ENCODE measurements at places on chromosomes 1 and 21.

DNA sequence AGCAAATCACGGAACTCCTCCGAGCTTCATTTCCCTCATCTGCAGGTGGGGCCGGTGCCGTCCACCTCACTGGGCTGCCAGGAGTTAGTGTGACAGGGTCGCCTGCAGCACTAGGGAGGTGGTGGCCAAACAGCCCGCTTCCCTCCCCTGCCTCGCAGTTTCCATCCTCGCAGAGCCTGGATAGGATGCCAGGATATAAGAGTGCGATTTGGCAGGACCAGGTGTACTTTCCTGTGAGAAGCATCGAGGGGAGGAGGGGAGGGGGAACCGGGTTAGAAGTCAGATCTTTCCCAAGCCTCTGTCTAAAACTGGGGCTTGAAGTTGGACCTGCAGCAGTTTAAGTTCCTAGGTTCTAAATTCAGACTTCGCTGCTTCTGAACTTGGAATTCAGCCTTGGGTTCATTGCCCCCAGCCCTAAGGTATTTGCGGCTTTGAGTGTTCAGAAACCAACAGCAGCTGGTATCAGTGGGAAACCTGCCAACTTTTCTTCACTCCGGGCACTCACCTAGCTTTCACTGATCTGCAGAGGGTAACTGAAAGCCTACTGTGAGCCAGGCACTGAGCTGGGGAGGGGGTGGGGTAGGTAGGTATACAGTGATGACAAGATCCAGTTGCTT, 1.7 kb upstream of the JUN start:
- H3K4me1 ChIP-seq, result peaks cover 5% of the 10 kb centered on the region
- peak overlapping the region; percentile 14 for H3K27ac ChIP-seq
- no peaks in the 10 kb centered on the region for H3K27me3 ChIP-seq

GRCh38 chr1:1069711-1070676, 4.1 kb downstream of the RNF223 start:
- peak overlapping the region; percentile 55 for H3K4me3 ChIP-seq
- no peaks in the 10 kb centered on the region for H3K4me1 ChIP-seq
- no peak for DNase-seq
- H3K36me3 ChIP-seq, result no peaks in the 10 kb centered on the region

DNA sequence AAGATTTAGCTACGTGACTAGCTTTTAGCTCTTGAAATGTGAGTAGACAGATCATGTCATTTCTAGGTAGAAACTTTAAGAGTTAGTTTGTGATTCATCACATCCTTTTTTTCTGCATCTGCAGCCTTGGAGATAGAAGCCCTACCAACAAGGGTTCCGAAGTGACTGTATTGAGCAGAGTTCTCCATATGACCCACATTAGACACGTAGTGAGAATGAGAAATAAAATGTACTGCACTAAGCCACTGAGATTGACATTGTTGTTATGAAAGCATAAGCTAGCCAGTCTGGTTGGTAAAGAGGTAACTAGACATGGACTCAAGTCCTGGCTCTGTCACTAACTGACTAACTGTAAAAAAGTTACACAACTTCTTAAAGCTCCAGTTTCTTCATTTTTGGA, 296.1 kb downstream of the PDE4B start:
- DNase-seq, result no peak
- H3K4me3 ChIP-seq, result no peak overlapping the region
- no peaks in the 10 kb centered on the region for H3K36me3 ChIP-seq
- H3K27me3 ChIP-seq, result peaks cover 7% of the 10 kb centered on the region
- no peak overlapping the region for H3K27ac ChIP-seq
- no peaks in the 10 kb centered on the region for H3K4me1 ChIP-seq

GRCh38 chr1:235613602-235614001, 36.0 kb downstream of the GNG4 start:
- no peak overlapping the region for H3K4me3 ChIP-seq
- DNase-seq, result no peak
- H3K4me1 ChIP-seq, result no peaks in the 10 kb centered on the region
- no peak overlapping the region for H3K27ac ChIP-seq
- H3K27me3 ChIP-seq, result no peaks in the 10 kb centered on the region

- H3K27ac ChIP-seq, result no peak overlapping the region
- H3K4me1 ChIP-seq, result no peaks in the 10 kb centered on the region
- peaks cover 25% of the 10 kb centered on the region for H3K27me3 ChIP-seq
- no peaks in the 10 kb centered on the region for H3K36me3 ChIP-seq
- no peak overlapping the region for H3K4me3 ChIP-seq
These were observed 193.8 kb downstream of the LMX1A start for GRCh38 chr1:165162671-165163241.

GRCh38 chr21:45187646-45188045, 100.0 kb downstream of the POFUT2 start:
- H3K36me3 ChIP-seq, result peaks cover 23% of the 10 kb centered on the region
- DNase-seq, result no peak
- H3K4me1 ChIP-seq, result no peaks in the 10 kb centered on the region
- H3K4me3 ChIP-seq, result no peak overlapping the region

GRCh38 chr1:86137436-86137835, 19.1 kb downstream of the COL24A1 start:
- H3K27me3 ChIP-seq, result no peaks in the 10 kb centered on the region
- H3K27ac ChIP-seq, result no peak overlapping the region
- no peak overlapping the region for H3K4me3 ChIP-seq
- no peaks in the 10 kb centered on the region for H3K36me3 ChIP-seq

DNA sequence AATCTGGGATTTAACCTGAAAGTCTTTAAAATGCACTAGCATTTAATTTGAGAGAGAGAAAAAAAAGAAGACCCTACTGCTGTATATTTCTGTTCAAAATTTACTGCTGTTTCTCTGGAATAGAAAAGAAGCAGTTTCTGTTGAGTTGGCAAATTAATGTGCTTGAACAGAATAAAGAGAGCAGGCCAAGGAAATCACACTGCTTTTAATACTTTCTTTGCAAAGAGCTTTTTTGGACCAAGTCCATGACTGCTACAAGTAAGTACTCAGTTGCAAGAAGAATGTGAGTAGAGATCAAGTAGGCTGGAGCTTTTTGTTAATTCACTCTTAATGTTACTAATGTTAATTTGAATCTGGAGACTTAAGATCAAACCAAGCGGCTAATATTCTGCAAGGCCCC, 336.2 kb upstream of the SGIP1 start:
- DNase-seq, result peak; percentile 22
- no peaks in the 10 kb centered on the region for H3K4me1 ChIP-seq
- H3K36me3 ChIP-seq, result no peaks in the 10 kb centered on the region
- H3K27ac ChIP-seq, result no peak overlapping the region

GRCh38 chr1:103218369-103218768, 110.0 kb upstream of the COL11A1 start:
- no peaks in the 10 kb centered on the region for H3K36me3 ChIP-seq
- no peak overlapping the region for H3K4me3 ChIP-seq
- no peak overlapping the region for H3K27ac ChIP-seq
- DNase-seq, result no peak
- no peaks in the 10 kb centered on the region for H3K27me3 ChIP-seq
- H3K4me1 ChIP-seq, result no peaks in the 10 kb centered on the region

GRCh38 chr1:32128964-32129363, 21.1 kb downstream of the KPNA6 start:
- H3K27ac ChIP-seq, result peak overlapping the region; percentile 14
- H3K4me3 ChIP-seq, result no peak overlapping the region
- H3K4me1 ChIP-seq, result peaks cover 5% of the 10 kb centered on the region
- H3K36me3 ChIP-seq, result no peaks in the 10 kb centered on the region
- no peaks in the 10 kb centered on the region for H3K27me3 ChIP-seq
- DNase-seq, result no peak

DNA sequence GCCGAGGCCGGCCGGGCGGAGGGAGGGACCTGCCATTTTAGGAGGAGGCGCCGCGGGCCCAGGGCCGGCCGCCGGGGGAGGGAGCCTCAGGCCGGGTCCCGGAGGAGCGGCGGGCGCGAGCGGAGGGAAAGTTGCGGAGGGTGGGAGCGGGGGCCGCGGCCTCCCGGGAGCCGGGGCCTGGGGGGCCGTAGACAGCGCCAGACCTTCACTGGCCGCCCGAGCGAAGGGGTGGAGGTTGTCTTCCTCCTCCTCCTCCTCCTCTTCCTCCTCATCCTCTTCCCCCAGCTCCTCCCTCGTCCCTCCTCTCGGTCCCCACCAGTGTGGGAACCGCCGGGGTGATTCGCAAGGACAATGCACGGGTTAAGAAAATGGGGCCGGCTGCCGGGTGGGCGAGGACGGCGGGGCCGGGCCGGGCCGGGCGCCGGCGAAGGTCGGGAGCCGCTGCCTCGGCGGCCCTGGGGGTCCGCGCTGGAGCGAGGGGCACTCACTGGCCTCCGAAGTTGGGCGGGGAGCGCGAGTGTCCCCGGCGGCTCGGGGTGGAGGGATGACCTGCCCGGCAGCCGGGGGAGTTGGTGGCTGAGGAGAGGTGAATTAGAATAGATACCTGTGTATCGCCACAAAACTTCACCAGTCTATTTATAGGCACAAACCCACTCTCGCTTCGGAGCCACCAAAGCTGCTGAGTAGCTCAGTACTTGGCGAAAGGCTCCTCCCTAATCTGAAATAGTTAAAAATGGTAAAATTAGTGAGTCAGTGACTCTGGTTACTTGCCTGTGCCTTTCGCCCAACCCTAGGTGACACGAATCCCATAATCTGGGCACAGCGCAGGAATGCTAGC, 1.3 kb downstream of the DYRK1A start:
- H3K36me3 ChIP-seq, result peaks cover 7% of the 10 kb centered on the region
- peak overlapping the region; percentile 78 for H3K4me3 ChIP-seq
- H3K27ac ChIP-seq, result peak overlapping the region; percentile 100
- H3K27me3 ChIP-seq, result no peaks in the 10 kb centered on the region
- DNase-seq, result peak; percentile 52

DNA sequence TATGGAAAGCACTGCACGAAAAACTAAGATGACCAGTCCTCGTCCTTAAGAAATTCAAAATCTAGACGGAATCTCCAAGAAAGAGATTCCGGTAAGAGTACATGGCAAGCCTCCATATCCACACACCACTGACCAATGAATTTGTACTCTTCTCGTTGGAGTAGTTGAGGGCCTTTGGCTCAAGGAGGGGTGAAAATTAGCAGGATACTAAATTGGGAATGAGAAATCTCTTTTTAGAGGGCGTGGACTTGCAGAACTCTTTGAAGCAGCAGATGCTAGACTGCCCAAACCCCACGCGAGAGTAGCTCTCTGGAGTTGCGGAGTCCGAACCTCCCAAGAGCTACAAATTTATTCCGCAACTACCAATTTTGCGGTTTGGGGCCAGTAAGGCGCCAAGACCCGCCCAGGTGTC, 872 bp upstream of the PPP2R5A start:
- no peak for DNase-seq
- peak overlapping the region; percentile 51 for H3K4me3 ChIP-seq
- peak overlapping the region; percentile 92 for H3K27ac ChIP-seq
- H3K27me3 ChIP-seq, result no peaks in the 10 kb centered on the region
- H3K36me3 ChIP-seq, result no peaks in the 10 kb centered on the region

GRCh38 chr1:62367005-62367557, 47.8 kb upstream of the KANK4 start:
- H3K27ac ChIP-seq, result no peak overlapping the region
- no peaks in the 10 kb centered on the region for H3K36me3 ChIP-seq
- no peak for DNase-seq
- H3K27me3 ChIP-seq, result no peaks in the 10 kb centered on the region
- no peak overlapping the region for H3K4me3 ChIP-seq
- no peaks in the 10 kb centered on the region for H3K4me1 ChIP-seq

DNA sequence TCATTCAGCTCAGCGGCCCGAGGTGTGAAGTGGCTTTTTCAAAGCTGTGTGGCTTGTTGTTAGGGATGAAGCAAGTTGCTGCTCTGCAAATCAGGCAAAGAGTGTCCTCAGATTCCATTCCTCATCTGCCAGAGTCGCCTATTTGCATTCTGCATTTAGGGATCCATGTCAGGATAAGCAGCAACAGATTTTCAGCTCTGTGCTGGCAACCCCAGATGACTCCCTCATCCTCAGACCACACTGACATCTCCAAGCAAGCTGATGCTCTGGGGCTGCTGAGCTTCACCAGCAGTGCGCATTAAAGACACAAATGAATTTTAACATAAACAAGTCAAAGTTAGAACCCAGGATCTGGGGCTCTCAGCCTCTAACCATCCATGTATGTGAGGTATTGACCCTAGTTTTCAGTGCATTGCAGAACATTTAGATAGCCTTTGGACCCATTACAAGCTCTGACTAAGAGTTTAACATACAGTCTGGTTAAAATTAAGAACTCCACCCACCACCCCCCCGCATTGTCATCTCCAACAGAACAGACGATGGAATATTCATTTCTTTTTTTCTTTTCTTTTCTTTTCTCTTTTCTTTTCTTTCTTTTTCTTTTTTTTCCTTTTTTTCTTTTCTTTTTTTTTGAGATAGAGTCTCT, 10.9 kb downstream of the CFAP107 start:
- H3K4me1 ChIP-seq, result no peaks in the 10 kb centered on the region
- H3K4me3 ChIP-seq, result no peak overlapping the region
- H3K36me3 ChIP-seq, result no peaks in the 10 kb centered on the region
- no peak overlapping the region for H3K27ac ChIP-seq
- DNase-seq, result no peak
- no peaks in the 10 kb centered on the region for H3K27me3 ChIP-seq

DNA sequence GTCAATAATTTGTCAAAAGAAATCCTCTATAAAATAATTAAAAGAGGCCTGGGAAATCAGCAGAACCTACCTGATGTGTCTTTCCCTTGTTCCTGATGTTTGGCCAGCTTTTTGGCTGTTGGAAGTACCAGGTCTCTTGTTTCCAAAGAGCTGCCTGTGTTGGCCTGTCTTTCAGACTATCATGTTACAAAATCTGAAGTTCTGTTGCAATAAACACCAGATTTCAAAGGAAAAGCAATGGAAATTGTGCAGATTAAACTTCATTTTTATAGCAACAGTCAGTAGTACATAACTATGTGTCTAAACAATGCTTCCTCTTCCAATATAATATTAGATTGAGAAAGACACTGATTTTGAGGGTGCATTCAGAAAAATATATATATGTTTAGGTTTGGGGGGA, 647.2 kb upstream of the CXADR start:
- H3K4me1 ChIP-seq, result no peaks in the 10 kb centered on the region
- DNase-seq, result no peak
- no peaks in the 10 kb centered on the region for H3K27me3 ChIP-seq

DNA sequence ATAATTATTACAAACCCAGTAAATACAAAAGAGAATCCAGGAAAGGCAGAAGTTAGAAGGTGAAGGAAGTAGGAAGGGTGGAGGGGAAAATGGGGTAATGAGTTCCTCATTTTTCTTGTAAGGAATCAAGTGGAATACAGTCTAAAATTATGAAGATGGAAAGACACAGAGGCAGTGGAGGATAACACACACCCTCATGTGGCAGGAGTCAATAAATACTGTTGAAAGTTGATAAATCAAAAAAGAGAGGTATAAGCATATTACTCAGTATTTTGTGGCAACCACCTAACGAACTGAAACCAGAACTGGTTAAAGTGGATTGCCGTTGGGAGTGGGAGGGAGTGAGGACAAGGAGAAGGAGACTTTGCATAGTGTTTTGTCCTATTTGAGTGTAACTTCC, 78.6 kb upstream of the SLC44A3 start:
- DNase-seq, result no peak
- H3K27ac ChIP-seq, result no peak overlapping the region
- no peaks in the 10 kb centered on the region for H3K4me1 ChIP-seq

DNA sequence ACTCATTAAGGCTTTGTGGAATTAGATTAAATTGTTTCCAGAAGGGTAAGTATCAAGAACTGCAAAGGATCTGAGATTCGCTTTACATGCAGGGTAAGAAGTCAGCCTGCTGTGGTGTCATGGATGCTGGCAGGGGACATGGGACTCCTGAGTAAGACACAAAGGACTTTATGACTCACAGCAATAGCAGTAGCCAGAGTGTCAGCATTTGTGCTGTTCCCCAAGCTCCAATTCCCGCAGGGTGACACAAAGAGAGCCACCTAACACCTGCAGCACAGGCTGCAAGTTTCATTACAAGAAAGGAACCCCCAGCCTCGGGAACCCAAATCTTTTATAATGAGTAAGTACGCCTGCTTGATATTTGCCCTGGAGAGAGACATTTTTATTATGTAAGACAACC, 298.1 kb upstream of the POU3F1 start:
- no peak overlapping the region for H3K27ac ChIP-seq
- DNase-seq, result no peak
- no peaks in the 10 kb centered on the region for H3K4me1 ChIP-seq
- H3K27me3 ChIP-seq, result no peaks in the 10 kb centered on the region
- no peak overlapping the region for H3K4me3 ChIP-seq
- no peaks in the 10 kb centered on the region for H3K36me3 ChIP-seq
